Activated T-cell treated with anti-CD3 and anti-CD28 coated beads, Interleukin-2, amount 50 U/mL, for 1 hour (primary cell): ENCODE measurements at places on chromosomes 7 and 10.

DNA sequence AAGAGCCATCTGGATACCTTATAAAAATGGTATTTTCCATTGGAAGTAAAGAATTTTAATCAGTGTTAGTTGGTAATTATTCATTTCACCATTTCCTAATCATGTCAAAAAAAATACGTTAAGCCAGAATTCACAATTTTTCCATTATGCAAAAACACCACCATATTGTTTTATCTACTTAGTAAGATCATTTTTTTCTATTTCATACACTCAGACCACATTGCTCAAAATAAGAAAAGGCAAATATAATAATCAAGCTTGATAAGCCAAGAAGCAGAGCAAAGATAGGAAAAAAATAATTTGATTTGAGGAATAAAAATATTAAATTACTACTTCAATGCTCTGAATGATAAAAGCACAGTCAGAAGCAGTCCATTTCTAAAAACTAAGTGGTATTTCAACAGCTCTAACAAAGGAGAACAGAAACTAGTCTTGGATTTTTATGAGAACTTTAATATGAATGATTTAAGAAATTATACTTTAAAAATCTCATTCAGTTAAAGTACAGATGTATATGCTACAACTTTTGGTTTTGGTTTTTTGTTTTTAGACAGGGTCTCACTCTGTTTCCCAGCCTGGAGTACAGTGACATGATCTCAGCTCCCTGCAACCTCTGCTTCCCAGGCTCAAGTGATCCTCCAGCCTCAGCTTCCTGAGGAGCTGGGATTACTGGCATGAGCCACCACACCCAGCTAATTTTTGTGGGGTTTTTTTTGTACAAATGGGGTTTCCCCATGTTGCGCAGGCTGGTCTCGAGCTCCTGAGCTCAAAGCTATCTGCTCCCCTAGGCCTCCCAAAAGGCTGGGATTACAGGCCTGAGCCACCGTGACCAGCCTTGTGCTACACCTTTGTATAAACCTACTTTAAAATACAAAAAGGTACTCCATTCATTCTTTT is 46.6 kb downstream of the LRRN3 start:
- no peak for DNase-seq

GRCh38 chr10:124010024-124010423 is 83.4 kb downstream of the CHST15 start:
- DNase-seq: no peak

DNA sequence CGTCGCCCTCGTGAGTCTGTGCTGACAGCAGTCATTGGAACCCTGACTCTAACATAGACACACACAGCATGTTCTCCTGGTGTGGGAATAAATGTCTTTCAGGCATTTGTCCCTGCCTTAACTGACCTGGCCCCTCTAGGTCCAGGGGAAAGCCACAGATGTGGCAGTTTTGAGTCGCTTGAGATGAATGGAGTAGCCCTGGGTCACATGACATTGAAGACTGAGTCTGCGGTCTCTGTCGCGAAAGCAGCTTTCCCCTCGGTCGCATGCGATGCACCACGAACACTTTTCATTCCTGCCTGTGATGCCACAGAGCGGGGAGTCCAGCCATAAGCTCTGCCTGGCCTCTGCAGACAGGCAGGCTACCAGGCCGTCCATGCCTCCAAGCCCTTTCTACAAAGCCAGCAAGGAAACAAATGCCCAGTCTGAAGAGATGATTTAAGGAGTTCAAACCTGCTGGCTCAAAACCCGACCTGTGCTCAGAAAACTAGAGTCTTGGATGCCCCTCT is 172.3 kb downstream of the WDR37 start:
- DNase-seq: no peak

DNA sequence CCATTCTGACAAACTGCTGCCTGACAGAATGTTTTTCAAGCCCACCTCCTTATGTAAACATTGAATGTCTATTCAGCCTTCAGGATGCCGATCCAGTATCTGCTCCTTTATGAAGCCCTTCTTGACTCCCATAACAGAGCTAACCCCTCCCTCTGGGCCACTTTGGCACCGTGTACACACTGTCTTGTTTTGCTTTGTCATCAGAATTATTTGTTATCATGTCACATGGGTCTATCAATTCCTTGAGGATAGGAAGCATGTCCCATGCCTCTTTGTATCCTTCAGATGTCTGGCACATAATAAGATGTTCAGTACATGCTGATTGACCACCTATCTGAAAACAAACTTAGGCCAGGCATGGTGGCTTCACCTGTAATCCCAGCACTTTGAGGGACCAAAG is 92.3 kb downstream of the PRLHR start:
- DNase-seq: no peak

DNA sequence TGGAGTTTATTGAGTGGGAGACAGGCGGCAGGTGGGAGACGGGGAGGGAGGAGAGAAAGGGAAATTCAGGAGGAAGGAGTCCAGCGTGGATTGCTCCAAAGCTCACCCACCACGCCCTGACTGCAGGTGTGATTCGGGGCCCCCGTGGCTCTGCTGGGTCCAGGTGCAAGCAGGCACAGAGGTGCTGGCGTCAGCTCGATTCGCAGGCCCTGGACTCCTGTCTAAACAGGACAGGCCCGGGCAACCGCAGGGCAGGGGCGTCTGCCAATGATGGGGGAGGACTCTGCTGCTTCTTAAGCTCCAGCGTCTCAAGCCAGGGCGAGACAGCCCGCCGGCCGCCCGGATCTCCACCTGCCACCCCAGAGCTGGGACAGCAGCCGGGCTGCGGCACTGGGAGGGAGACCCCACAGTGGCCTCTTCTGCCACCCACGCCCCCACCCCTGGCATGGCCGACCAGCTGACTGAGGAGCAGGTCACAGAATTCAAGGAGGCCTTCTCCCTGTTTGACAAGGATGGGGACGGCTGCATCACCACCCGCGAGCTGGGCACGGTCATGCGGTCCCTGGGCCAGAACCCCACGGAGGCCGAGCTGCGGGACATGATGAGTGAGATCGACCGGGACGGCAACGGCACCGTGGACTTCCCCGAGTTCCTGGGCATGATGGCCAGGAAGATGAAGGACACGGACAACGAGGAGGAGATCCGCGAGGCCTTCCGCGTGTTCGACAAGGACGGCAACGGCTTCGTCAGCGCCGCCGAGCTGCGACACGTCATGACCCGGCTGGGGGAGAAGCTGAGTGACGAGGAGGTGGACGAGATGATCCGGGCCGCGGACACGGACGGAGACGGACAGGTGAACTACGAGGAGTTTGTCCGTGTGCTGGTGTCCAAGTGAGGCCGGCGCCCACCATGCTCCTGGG is at the start of gene CALML3:
Gene CALML3, plus strand, starts transcription at position 321 of the 920 bp plus-strand sequence. Its CDS starts 125 bp downstream, at position 446.
- DNase-seq: no peak

- DNase-seq: no peak
These were observed 954.2 kb downstream of the PCDH15 start for GRCh38 chr10:53846809-53847208.

GRCh38 chr10:6222755-6223154 is 20.0 kb downstream of the PFKFB3 start:
- peak; percentile 20 for DNase-seq
